ENCODE measurements at places on chromosomes 11 and 22. TPM values are rescaled to one million over a fixed set of nuclear protein-coding genes. Genes with fewer than 3 reads are reported as not detected.

DNA sequence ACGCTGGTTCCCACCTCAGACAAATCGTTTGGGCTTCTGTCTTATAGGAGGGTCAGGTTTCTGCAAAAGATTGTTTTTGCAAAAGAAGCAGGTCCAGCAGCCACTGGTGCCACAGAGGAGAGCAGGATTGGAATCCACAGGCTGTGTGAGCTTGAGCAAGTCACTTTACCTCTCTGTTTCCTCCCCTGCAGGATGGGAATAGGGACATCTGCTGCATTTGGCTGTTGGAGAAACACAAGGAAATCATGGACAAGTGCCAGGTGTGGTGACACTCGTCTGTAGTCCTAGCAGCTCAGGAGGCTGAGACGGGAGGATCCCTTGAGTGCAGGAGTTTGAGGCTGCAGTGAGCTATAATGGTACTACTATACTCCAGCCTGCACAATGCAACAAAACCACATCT, 422.6 kb downstream of the MN1 start:
- DNase-seq: no peak

- no peak for DNase-seq
Measured at GRCh38 chr11:19087658-19088057, 27.1 kb upstream of the MRGPRX2 start.

DNA sequence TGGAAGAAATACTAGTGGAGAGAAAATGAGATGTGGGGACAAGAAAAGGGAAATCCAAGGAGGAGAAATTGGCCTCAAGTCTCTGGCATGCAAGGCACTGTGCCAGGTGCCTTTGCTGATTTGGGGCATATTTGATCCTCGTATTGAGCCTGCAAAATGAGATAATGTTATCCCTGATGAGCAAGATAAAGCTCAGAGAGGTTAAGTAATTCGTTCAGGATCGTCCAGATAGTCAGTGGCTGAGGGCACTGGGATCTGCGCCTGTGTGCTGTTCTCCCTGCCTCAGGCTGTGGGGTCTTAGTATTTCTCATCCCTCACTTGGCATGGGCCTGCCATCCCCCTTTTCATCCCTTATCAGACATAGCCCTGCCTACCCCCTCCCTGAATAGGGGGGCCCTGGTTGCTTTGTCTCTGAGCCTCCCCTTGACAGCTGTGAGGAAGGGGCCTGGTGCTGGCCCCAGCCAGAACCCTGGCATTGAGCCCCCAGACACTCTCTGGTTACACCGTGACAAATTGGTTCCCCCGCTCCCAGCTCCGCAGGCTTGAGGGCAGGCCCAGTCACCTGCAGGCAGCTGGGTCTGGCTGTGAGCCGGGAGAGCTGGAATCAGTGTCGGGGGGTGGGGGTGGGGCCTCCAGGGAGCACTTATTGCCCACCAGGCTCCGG, 85.7 kb downstream of the NECTIN1 start:
- no peak for DNase-seq

CCDC73 gene
- total RNA-seq: not detected
